ENCODE measurements at places on chromosomes 1 and 21.

DNA sequence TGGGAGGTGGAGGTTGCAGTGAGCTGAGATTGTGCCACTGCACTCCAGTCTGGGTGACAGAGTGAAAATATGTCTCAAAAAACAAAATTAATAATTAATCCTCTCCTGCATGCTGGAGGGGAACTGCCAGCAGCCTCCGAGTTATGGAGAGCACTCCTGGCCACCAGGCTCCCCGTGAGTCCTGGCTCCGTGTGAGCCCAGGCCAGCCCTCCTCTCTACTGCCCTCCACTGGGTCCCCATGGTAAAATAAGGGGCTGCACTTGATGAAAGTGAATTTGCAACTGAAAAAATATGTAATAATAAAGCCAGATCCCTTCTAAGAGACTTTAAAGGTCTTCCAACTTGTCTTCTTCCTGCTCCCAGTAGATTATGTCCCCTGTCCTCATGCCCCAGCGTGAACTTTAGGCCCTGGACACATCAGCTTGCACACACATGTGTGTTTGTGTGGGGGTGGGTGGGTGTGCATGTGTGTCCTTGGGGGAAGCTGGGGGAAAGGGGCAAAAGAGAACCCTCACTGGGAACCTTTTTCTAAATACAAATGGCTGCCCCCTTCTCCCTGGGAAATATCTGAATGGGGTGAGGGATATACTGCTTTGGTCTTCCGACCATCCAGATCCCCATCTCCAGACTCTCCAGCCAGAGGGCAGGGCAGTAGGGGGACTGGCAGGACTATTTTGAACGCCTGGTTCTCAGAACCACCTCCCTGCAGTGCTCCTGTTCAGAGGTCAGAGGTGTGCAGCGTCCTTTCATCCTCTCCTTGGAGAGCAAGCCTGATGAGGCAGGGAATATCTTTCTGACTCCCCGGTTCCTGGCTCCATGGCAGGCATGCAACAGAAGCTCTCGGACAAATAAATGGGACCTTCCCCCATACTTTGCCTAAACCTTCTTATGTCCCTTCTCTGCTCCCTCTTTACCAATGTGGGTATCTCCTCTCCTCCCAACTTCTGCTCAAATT is 26.2 kb downstream of the NEK2 start:
- no peak for DNase-seq

DNA sequence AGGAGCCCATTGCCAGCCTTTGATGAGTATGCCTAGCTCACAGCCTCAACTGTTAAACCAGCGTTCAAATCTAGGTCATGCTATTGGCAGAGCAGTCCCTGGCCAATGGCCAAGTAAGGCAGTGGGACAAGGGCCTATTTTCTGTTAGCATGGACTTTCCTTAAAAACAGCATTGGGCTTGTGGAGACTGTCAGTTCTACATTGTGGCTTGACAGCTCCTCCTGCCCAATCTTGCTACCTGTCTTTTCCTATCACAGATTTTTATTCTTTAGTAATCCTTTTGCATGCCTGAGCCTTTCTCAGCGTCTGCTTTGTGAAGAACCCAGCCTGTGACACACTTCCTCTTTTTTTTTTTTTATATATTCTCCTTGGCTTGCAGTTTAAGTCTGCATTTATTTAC is 56.4 kb downstream of the DIP2A start:
- DNase-seq: peak; percentile 52

DNA sequence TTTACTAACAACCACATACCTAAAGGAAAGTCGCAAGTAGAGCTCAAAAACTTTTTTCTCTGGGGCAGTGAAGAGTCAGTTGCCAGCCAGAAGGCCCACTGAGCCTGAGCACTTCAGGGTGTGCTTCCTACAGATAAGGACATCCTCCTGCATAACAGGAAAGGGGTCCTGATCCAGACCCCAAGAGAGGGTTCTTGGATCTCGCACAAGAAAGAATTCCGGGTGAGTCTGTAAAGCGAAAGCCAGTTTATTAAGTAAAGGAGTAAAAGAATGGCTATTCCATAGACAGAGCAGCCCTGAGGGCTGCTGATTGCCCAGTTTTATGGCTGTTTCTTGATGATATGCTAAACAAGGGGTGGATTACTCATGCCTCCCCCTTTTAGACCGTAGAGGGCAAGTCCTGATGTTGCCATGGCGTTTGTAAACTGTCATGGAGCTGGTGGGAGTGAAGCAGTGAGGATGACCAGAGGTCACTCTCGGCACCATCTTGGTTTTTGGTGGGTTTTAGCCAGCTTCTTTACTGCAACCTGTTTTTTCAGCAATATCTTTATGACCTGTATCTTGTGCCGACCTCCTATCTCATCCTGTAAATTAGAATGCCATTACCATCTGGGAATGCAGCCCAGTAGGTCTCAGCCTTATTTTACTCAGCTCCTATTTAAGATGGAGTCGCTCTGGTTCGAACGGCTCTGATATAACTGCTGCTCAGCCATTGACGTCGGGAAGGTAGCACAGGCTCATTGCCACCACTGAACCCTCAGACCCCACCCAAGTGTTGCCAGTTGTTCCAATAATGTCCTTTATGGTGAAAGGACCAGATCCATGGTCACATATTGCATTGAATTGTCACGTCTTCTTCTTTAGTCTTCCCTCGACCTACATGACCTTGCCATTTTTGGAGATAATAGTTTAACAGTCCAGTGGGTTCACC is 96.6 kb upstream of the ERRFI1 start:
- DNase-seq: no peak

GRCh38 chr21:40162075-40162474 is 294.8 kb downstream of the PCP4 start:
- no peak for DNase-seq

DNA sequence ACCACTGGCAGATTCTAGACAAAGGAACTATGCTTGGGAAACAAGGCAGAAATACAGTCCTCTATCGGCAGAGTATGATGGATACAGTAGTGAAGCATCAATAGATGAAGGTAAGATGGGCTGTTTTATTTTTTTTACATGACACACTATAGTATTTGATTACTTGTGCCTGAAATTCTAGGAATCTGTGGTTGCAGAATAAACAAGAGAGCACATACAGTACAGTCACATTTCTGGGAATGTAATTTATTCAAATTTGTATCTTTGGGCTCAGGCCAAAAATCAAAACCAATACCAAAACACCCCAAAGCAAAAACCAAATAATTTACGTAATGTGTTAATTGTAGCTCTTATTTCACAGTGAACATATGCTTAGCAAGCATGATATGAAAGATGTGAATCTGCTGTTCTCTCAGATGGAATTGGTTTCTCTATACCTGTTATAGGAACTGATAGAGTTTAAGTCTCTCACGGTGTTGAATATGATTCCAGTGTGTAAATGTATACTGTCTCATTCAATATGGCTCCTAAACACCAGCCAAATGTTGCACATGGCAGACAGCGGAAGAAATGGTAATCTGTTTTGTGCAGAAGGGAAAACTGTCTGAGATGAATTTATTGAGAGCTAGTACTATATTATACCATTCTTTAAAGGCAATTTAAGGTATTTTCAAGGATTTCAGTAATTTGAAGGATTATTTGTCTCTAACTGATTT is 83.3 kb downstream of the SYT14 start:
- DNase-seq: no peak

DNA sequence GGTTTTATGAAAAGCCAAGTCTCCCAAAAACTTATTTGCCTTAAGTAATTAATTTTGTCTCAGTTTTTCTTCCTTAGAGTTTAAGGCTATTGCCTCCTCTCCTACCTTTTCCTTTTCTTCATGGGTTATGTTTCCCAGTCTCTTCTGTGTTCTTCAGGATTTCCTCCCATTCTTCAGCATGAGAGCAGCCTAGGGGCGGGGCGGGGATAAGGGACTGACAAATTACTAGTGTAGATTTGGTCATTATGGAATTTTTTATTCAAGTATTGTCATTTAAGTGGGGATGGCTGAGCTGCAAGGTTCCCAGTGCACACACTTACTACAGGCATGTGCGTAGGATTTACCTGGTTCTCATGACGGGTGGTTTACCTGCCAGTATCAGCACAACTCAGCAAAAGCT is 35.2 kb upstream of the PIGV start:
- no peak for DNase-seq

GRCh38 chr1:94299627-94300553 is 62.5 kb upstream of the ARHGAP29 start:
- no peak for DNase-seq

DNA sequence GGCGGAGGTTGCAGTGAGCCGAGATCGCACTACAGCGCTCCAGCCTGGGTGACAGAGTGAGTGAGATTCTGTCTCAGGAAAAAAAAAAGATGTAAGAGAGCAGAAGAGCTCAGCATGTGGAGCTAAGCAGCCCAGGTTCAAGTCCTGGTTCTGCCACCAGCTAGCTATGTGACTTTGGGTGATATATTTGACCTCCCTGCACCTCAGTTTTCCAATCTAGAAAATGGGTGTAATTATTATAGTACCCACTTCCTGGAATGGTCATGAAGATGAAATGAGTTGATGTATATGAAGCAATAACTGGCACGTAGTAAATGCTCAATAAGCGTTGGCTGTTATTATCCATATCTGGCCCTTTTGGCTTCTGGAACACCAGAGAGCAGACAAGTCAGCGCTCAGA is 38.2 kb downstream of the CAMK2N1 start:
- no peak for DNase-seq

GRCh38 chr1:78913950-78914349 is 92.6 kb downstream of the ADGRL4 start:
- DNase-seq: no peak

- no peak for DNase-seq
Measured at GRCh38 chr1:146032631-146033219, 11.2 kb upstream of the HJV start.

GRCh38 chr1:98048244-98048643 is 127.4 kb upstream of the DPYD start:
- DNase-seq: peak; percentile 75

Data from hypothalamus (tissue), 51 donors.